ENCODE measurements at places on chromosomes 5 and 9.

GRCh38 chr5:81425569-81425968 lies 31.6 kb upstream of the ACOT12 start:
- DNase-seq = no peak

DNA sequence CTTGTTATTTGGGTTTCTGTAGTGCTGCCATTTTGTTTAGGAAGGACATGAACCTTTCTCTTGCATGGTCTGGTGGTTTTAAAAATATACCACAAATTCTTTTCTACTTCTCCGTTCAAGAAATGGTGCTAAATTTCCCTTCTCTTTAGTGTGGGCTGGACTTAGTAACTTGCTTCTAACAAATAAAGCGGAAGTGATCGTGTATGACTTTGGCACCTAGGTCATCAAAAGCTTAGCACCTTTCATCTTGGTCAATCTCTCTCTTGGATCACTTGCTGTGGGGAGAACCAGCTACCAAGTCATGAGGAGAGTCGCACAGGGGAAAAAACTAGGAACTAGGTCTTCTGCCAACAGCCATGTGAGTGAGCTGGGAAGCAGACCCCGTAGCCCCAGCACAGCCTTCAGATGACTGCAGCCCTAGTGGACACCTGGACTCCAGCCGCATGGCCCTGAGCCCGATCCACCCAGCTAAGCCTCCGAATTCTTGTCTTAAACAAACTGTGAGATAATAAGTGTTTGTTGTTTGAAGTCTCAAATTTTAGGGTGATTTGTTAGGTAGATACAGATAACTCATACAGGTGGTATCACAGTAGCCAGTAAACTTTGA lies 87.7 kb upstream of the CKMT2 start:
- DNase-seq = no peak

- no peak for DNase-seq
Measured at GRCh38 chr5:111075520-111075919, 4.0 kb downstream of the TSLP start.

GRCh38 chr5:54438620-54439389 lies 16.7 kb upstream of the HSPB3 start:
- no peak for DNase-seq

DNA sequence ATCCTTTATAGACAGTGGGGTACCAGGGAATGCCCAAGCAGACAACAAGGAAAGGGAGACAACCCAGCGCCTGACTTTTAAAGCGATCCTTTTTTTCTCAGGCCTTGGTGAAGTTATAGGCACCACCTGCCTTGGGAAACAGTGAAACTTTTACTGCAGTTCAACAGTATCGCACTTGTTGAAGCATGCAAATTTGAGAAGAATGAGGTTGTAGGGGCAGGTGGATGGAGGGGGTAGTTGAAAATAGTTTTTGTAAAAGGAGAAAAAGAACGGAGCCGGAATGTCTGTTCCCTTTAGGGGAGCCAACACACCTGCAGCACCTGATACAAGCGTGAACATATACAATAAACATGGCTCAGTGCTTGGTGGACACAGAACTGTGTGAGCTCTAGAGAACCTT lies 190.2 kb upstream of the NR3C1 start:
- DNase-seq = no peak

- DNase-seq = no peak
Measured at GRCh38 chr9:28688172-28688571, 1114.9 kb upstream of the C9orf72 start.

DNA sequence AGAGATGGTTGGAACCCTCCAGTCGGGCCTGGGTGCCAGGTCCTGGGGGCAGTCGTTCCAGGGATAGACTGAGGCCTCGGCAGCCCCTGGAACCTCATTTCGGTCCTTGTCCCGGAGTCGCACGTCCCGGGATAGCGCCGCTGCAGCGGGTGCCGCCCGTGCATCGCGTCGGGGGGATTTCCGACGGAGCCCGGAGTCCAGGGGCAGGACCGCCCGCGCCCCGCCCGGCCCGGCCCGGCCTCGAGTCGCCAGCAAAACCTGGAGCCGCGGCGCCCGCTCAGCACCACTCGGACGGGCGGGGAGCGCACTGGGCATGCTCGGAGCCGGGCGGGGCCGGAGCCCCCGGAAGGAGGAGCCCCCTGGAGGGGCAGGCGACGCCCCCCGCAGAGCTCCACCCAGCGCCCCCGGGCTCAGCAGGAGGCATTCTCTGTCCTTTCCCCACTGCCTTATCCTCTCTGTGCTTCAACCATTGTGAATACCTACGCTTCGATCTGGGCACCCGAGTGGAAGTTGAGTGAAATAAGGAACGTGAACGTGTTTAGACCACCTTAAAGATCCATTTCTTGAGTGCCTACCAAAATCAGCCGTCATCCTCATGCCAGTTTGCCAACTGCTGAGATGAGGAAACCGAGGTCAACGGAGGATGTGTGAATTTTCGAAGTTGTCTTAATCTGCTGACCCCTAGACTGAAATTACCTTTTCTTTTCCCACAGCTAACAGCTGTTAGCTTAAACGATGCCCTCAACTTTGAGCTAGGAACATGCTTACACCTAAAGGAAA lies 1.7 kb upstream of the PTPN3 start:
- DNase-seq = no peak

- no peak for DNase-seq
Measured at GRCh38 chr9:95014917-95015316, 288.4 kb downstream of the AOPEP start.

GRCh38 chr9:37369671-37370070 lies 52.8 kb upstream of the GRHPR start:
- DNase-seq = no peak

DNA sequence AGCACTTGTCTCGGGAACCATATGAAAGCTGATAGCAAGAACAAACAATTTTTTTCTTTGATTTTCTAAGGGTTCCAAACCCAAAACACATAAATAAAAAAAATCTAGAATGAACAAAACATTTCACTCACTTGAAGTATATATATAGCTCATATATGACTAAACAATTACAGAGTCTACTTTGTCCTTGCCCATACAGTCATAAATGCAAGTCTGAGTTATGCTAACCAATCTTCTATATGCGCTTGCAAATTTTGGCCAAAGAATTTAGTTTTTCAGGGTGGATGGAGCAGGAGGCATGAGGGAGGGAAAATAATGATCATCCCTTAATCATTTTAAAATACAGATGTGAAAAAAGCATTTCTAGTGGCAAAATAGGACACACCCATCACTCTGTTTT lies 370.1 kb downstream of the BNC2 start:
- no peak for DNase-seq

DNA sequence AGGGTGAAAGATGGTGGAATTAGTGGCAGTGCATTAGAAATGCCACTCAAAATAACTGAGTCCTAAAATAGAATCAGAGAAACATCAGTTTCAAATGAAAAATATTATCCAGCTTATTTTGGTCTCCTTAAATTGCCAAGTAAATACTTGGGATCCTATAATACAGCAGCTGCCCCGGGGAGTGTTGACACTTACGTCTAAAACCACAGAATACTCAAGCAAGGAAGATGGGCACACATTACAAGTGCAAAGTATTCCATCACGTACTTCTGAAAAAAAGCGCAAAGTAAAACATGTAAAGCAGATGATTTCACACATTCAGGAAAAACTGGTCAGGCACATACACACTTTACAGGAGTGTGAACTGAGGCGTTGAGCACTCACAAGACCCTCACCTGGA lies 2.4 kb upstream of the ARHGEF37 start:
- DNase-seq = no peak

- no peak for DNase-seq
Measured at GRCh38 chr5:81212211-81212751, 20.8 kb upstream of the CKMT2 start.

GRCh38 chr9:113650207-113651131 lies 186.9 kb downstream of the RGS3 start:
- no peak for DNase-seq

GRCh38 chr9:78618735-78619134 lies 321.8 kb downstream of the PSAT1 start:
- DNase-seq = no peak

GRCh38 chr5:115932991-115933390 lies 29.3 kb upstream of the LVRN start:
- DNase-seq = no peak

- no peak for DNase-seq
Measured at GRCh38 chr9:115999498-115999897, 154.1 kb upstream of the PAPPA start.

DNA sequence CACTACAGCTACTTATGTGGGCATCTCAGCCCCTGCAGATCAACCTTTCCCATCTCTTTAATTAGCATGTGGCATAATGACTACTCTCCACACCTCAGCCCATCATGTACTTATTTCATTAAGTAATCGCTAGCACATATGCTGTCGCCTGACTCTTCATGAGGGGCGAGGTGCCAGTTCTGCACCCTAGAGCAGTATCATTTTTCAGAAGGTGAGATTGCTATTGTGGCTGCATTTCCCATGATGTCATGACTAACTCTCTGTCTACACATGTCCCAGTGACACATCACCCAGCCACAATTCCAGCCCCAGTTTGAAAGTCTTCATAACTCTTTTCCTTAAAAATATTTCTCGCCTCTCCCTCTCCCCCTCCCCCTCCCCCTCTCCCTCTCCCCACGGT lies 7.6 kb upstream of the F2RL1 start:
- no peak for DNase-seq

DNA sequence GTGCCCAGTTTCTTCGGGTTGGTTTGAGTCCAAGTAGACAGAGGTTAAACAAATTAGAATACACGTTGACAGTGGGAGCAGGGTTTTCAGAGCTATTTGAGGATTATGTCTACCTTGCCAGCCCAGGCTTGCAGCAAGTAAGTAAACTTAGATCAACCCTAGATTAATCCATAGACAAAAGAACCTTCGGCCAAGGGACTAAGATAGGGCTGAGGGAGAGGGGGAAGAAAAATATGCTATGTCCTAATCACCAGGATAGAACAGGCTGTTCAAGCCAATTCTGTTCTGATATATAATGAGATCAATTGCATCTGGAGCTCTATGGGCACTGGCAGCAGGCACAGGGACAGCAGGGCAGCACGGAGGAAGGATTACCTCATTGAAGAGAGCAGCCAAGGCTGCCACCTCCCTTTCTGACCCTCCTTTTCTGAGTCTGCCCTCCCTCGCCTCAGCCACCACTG lies 377.7 kb downstream of the PIK3R1 start:
- DNase-seq = no peak

DNA sequence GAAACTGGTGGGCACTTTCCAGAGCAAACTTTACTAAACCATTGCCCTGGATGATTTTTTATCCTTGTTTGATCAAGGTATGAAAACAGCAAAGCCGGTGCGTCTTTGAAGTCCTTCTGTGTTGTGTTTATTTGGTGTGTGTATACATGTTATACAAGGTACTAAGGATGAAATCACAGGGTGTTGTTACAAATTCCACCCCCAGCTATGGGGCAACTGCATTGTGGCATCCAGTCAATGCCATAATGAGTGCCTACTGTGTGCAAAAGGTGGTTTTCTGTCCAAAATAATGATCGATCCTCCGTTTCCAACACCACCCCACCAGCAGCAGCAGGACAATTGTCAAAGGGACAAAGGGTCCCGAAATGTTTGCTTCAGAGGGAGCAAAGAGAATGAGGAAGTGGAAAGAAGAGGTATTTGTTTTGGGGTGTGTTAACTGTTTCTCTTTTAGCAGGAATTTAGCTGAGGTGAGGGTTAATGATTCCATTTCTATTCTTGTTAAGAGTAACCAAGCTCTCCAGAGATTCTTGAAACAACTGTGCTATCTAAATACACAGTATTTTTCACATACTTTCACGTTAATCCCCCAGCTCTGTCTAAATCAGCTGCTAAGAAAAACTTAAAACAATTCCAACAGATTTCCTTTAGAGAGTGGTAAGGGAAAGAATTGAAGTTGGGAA lies 568.7 kb upstream of the KLF4 start:
- no peak for DNase-seq

DNA sequence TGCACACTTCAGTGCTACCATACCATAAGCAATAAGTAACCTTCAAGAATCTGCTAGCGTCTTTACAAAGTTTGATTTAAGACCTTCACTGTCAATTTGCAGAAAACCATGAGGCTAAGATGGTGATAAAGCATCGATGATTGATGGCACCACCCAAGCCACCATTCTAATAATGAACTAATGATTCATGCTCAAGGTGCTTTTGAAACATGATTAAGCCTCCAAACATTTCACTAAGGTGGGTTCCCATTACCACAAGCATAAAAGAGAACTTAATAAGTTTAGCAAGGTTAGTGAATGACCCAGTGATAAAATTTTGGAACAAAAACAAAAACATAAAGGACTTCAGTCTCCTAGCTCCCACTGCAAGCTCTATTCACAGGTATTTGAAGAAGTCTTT lies 214.7 kb downstream of the FBXL17 start:
- DNase-seq = no peak

GRCh38 chr5:146032911-146033310 lies 72.5 kb downstream of the PLAC8L1 start:
- DNase-seq = no peak

DNA sequence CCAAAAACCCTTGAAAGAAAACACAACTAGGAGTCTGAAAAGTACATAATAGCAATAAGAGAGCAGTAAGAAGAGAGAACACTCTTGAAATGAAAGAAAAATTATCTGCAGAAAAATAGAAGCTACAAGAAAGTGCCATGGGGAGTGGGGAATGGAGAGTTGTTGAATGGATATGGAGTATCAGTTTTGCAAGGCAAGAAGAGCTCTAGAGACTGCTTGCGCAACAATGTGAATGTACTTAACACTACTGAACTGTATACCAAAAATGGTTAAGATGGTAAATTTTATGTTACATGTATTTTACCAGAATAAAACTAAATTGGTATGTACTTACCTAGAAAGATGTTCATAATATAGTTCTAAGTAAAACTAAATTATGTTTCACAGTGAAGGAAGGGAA lies 54.8 kb upstream of the RASGRF2 start:
- no peak for DNase-seq

- DNase-seq = no peak
Measured at GRCh38 chr9:75960551-75960950, 70.1 kb downstream of the PCSK5 start.

- no peak for DNase-seq
Measured at GRCh38 chr5:169416583-169417196, 115.8 kb upstream of the SLIT3 start.

GRCh38 chr9:76681556-76681955 lies 82.7 kb upstream of the PCA3 start:
- DNase-seq = no peak

DNA sequence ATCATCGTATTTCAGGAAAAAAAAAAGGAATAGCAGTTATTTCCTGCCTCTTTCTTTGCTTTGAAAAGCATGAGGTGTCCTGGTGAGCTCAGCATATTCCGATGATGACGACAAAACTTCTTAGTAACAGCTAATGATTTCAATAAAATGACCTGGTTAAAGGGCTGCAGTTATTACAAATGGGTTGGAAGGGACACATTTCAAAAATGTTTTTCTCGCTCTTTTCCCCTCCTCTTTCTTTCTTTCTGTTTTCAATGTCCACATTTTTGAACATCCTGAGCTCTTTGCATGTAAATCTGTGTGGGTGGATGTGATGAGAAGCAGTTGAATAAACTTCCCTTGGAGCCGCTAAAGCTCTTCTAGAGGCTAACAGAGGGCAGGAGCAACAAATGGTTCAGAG lies 186.8 kb upstream of the SLC27A6 start:
- DNase-seq = no peak

GRCh38 chr9:135105938-135106491 lies 18.5 kb downstream of the OLFM1 start:
- DNase-seq = no peak
